CD4-positive, alpha-beta T cell treated with Interleukin-12 subunit alpha and Interleukin-12 subunit beta, for 1 hour (primary cell): ENCODE measurements at places on chromosomes 12 and 14.
A peak's percentile ranks its signal among the peaks of the same experiment; 100 is the strongest.

GRCh38 chr14:24463884-24464785 lies 21.6 kb upstream of the SDR39U1 start:
- DNase-seq: no peak

DNA sequence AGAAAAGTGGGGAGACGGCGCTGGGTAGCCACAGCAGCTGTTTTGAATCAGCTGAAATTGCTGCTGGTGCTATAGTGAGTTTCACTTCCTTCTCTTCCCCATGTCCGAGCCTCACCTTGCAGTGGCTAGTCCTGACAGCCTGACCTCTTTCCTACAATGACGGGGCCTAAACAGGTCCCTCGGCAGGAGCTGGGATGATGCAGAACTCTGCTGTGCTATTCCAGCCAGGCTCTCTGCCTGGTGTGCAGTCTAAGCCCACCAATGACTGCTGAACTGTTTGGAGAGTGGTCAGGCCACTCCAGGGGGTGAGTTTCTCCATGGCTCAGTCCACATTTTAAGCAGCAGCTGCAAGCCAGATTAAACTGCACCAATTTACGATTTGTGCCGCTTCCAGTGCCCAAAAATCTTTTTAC lies 207.3 kb downstream of the TTC7B start:
- DNase-seq: no peak

- no peak for DNase-seq
Measured at GRCh38 chr14:42664190-42664589, 1057.5 kb downstream of the LRFN5 start.

GRCh38 chr12:21340403-21340802 lies 5.7 kb upstream of the SLCO1A2 start:
- no peak for DNase-seq

GRCh38 chr14:61620130-61620946 lies 75.0 kb upstream of the HIF1A start:
- DNase-seq: no peak

- DNase-seq: no peak
Measured at GRCh38 chr14:72521968-72522741, 371.7 kb downstream of the DPF3 start.

DNA sequence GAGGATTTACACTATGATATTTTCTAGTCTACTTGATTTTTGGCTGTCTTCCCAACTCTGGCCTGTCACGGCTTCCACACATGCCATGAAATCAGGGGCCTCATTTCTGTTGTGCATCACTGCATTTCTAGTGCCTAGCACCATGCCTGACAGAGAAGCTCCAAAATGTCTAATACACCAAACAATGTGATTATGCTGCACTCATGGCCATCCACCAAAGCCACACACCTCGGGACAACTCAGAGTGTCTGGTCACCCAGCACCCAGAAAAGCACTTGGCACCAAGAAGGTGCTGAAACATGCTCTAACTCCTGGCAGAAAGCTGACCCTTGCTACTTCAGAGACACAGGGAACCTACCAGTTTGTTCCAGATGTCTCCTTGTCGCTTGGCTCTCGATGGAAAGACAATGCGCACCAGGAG lies 11.3 kb downstream of the GCN1 start:
- DNase-seq: no peak

GRCh38 chr14:77062261-77062660 lies 33.8 kb upstream of the IRF2BPL start:
- no peak for DNase-seq

DNA sequence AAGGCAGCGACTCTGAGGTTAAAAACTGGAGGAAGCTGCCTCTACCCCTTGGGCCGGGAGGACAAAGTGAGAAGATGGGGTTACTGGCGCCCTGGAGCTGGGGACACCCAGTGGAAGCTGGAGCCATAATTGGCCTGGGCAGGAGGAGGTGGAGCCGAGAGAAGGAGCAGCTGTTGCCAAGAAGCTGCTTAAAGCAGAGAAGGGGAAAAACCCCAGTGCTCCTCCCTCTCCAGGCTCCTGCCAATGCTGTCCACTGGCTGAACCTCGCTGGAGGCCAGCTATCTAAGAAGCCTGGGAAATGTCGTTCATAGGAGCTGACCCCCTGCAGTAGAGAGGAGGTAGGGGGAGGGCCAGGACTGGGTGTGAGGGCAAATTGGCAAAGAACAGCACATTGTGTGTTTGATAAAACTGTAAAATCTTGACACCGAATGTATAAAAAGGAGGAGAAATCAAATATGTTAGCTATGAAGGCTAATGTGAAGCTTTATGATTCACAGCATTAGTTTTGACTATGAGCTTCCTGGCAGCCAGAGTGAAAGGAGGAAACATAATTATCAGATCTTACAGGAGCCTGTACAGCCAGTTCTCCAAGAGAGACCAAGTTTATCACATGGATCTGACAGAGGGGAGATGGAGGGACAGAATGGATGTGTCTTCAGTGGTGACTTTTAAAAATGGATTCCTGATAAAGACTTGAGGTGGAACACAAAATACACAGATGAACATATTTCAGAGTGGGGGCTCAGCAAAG lies 9.5 kb downstream of the HHIPL1 start:
- no peak for DNase-seq

- DNase-seq: peak; percentile 70
Measured at GRCh38 chr14:91396959-91397815, 20.4 kb downstream of the CCDC88C start.

GRCh38 chr12:123393747-123394146 lies 9.8 kb downstream of the KMT5A start:
- no peak for DNase-seq

GRCh38 chr14:70254476-70254961 lies 65.8 kb upstream of the SLC8A3 start:
- DNase-seq: no peak
